ENCODE measurements at places on chromosomes 2 and 18. TPM values are rescaled to one million over a fixed set of nuclear protein-coding genes. Genes with fewer than 3 reads are reported as not detected.

The ST8SIA5 gene
- total RNA-seq, result not detected

The MC5R gene
- not detected for total RNA-seq

The MDH1B gene
- total RNA-seq, result 1.7 TPM

The SPATA3 gene
- total RNA-seq, result not detected

The COL4A3 gene
- 0.28 TPM for total RNA-seq

The TGFBRAP1 gene
- 15.2 TPM for total RNA-seq

The TMEM200C gene
- total RNA-seq, result not detected

The IL1RL2 gene
- not detected for total RNA-seq

The ROCK2 gene
- 33.3 TPM for total RNA-seq

The DSG1 gene
- total RNA-seq, result not detected

The MLPH gene
- 326 TPM for total RNA-seq

The DUSP19 gene
- total RNA-seq, result 0.25 TPM

The NT5DC4 gene
- total RNA-seq, result not detected

The HOXD13 gene
- 0.24 TPM for total RNA-seq

The CCDC141 gene
- total RNA-seq, result not detected

The SERPINB8 gene
- total RNA-seq, result 9.2 TPM

The SERPINB12 gene
- total RNA-seq, result not detected

The GPAT2 gene
- total RNA-seq, result not detected

The KLHL14 gene
- total RNA-seq, result not detected

The INPP1 gene
- 31.4 TPM for total RNA-seq

The PAX8 gene
- total RNA-seq, result 1.5 TPM

The ASB3 gene
- total RNA-seq, result 12.8 TPM

The ACKR3 gene
- total RNA-seq, result 19.4 TPM

The IL1F10 gene
- not detected for total RNA-seq

The EN1 gene
- 1.2 TPM for total RNA-seq

The PPP1R1C gene
- 0.90 TPM for total RNA-seq

The FMNL2 gene
- 19.0 TPM for total RNA-seq

The REG1B gene
- not detected for total RNA-seq

The RASGRP3 gene
- 0.44 TPM for total RNA-seq

The SCN1A gene
- not detected for total RNA-seq

The ARHGAP25 gene
- total RNA-seq, result 0.23 TPM
